ENCODE measurements at places on chromosomes 1 and 21.

- no peak for DNase-seq
Observed at GRCh38 chr1:206025283-206025820, 1.7 kb upstream of the CTSE start.

- no peak for DNase-seq
Observed at GRCh38 chr1:209493559-209493958, 90.0 kb upstream of the CAMK1G start.

- peak; percentile 44 for DNase-seq
Observed at GRCh38 chr1:35708441-35708921, 10.2 kb downstream of the C1orf216 start.

DNA sequence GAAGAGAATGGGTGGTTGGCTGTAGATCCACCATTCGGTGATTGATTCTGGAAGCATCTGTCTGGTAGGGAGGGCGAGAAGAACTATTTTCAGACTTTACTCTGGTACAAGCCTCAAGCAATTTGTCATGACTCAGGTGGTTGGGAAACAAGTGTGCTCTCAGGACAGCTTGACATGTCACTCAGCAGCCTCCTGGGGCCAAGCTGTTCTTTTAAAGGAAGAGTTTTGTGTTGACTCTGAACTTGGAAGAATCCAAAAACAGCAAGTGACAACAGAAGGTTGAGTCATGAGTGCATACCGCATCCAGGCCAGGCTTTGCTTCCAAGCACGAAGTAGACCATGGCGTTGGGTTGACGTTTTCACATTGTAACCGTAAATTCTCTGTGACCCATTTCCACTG lies 65.9 kb downstream of the CLIC6 start:
- no peak for DNase-seq

DNA sequence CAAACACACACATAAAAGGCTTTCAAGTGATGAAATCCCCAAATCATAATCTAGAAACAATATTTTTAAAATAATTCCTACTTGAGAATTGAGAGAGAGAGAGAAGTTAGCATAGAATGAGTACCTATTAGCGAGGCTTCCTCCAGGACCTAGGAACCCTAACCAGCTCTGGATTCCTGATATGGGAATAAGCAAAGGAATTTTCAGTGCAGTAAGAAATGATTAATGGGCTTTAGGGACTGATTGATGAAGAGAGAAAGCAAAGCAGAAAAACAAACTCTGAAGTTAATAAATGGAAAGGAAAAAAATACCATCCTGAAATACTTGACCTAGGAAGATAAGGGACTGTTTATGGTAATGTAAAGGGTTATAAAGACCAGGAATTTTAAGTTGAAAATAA lies 60.6 kb downstream of the WARS2 start:
- no peak for DNase-seq

DNA sequence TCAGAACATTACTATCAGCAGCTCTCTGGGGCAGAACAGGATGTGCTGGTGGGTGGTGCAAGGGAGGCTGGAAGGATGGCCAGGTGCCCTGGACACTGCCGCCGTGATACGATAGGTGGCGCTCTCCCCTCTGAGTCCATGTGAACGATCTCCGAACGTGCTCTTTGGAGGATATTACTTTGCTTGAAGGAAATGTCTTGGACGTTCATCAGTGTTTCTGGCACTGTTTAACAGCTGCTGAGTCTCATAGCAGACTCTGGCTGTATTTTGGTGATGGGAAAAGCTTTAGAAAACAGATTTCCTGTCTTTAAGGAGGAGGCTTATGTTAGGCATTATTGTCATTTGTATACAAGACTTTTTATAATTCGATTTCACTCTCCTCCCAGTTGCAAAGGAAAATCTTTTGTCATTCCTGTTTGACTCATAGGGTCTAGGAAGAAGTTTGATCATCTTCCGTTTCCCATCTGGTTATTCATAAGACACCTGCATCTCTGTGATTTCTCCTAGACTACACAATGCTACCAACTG lies 386.2 kb upstream of the ADGRL2 start:
- no peak for DNase-seq

GRCh38 chr1:214808845-214809460 lies 206.0 kb downstream of the CENPF start:
- DNase-seq = no peak

GRCh38 chr1:43307458-43308158 lies 6.8 kb downstream of the TIE1 start:
- no peak for DNase-seq

DNA sequence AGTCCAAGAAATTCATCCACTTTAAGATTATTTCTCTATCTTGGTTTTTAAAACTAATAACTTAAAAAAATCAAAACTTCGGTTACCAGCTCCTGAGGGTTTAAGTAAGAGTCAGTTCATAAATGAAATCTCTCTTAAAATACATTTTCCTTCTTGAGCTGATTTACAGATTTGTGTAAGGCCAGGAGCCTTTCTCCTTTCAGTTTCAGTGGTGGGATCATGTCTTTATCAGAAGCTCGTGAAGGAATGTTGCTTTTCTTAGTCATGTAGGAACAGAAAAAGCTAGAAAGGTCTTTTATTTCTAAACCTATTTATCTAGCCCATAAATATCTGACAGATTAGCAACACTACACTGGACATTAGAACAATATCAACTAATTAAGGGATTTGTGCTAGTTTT lies 390.2 kb downstream of the GPATCH2 start:
- DNase-seq = no peak

DNA sequence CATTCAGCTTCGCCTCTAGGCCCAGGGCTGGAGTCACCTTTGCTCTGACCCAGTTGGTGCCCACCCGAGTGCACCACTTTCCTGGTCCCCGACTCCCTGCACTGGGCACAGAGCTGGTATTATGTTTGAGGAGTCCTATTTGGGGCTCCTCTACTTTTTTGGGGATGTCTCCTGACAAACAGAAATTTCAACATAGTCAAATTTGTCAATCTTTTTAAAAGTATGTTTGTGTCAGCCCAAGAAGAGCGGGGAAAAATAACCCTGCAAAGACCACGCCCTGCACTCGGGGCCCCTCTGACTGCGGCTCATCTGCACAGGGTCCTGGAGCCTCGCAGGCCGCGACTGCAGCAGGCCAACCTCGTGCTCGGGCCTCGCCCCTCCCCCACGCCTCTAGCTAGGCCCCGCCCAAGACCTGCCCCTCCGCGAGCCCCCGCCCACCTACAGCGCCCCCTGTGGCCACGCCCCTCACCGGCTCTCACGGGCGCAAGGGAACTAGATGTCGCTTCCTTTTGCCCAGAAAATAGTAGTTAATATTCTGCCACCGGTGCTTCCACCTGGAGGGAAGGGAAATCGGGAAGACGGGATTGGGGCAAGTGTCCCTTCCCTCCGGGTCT lies 11.4 kb downstream of the FAM229A start:
- DNase-seq = no peak

- peak; percentile 6 for DNase-seq
Observed at GRCh38 chr21:42523941-42524340, 10.3 kb downstream of the SLC37A1 start.

- DNase-seq = no peak
Observed at GRCh38 chr1:25746299-25747045, 53.5 kb upstream of the SELENON start.

GRCh38 chr1:76949503-76949902 lies 82.2 kb downstream of the ST6GALNAC5 start:
- DNase-seq = no peak

- DNase-seq = no peak
Observed at GRCh38 chr1:19750101-19750881, 49.4 kb downstream of the TMCO4 start.

DNA sequence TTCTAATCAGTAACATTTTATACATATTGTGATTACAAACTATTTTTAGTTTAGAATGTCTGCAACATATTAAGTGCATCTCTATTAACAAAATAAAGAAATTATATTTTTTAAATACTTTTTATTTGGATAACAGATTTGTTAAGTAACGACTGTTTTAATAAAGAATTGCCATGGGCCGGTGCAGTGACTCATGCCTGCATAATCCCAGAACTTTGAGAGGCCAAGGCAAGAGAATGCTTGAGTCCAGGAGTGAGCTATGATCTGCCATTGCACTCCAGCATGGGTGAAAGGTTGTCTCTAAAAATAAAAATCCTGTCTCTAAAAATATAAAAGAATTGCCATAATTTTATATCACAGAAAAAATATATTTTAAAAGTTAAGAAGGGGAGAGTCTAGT lies 4.1 kb downstream of the LRRIQ3 start:
- DNase-seq = no peak
